ENCODE measurements at places on chromosomes 11 and 22.

- no peak for DNase-seq
Measured at GRCh38 chr11:34341931-34342533, 15.8 kb downstream of the ABTB2 start.

GRCh38 chr11:120302001-120302805 lies 22.9 kb upstream of the TLCD5 start:
- DNase-seq = no peak

DNA sequence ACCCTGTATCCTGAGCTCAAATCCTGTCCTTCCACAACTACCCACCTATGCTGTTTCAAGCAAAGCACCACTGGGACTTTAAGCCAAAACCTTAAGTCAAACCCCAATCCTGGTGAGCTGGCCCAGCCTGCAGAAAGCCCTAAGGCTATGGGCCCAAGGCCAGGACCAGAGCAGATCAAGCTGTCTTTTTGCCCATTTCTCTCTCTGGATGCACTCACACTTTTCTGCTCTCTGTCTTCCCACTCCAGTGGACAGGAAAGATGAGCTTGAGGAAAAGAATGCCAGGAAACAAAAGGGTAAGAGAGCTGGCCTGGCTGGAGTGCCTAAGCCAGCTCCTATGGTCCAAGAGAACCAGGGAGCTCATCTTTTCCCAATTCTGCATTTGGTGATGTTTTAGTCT lies 284.3 kb upstream of the ISX start:
- DNase-seq = no peak

DNA sequence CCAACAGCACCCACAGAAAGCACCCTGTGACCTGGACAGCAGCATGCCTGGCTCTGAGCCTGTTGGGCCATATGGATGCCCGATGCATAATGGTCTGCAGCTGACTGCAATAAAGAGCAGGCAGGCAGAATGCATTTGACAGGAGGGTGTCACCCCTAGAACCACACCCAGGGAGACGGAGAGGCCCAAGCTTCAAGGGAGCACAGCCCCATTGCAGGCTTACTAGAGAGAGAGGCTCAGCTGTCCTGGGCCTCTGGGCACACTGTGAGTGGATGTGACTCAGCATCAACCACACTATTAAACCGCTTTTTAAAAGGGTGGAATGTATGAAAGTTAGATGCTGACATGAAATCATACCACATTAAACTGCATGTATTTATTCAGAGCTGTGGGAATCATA lies 365.3 kb downstream of the CTTN start:
- DNase-seq = no peak

- DNase-seq = no peak
Measured at GRCh38 chr11:70076461-70076931, 1.6 kb upstream of the ANO1 start.

DNA sequence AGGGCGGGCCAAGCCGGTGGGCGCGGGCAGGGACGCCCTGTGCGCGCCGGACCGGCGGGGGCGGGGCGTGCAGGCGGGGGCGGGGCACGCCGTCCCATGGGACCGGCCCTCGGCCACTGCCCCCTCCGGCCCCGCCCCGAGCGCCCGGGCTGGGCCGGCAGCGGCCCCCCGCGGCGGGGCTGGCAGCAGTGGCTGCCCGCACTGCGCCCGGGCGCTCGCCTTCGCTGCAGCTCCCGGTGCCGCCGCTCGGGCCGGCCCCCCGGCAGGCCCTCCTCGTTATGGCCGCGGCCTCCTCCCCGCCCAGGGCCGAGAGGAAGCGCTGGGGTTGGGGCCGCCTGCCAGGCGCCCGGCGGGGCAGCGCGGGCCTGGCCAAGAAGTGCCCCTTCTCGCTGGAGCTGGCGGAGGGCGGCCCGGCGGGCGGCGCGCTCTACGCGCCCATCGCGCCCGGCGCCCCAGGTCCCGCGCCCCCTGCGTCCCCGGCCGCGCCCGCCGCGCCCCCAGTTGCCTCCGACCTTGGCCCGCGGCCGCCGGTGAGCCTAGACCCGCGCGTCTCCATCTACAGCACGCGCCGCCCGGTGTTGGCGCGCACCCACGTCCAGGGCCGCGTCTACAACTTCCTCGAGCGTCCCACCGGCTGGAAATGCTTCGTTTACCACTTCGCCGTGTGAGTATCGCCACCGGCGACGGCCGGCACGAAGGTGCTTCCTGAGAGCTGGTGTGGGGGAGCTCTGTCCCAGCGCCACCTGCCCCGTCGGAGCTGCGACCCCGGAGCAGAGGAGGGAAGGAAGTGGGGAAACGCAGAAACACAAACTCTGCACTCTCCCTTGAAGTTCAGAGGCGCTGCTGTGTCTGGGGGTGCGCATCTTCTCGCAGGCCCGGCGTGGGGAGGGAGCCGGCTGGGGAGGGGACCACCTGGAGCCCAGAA lies at the start of gene KCNQ1:
Gene KCNQ1, plus strand, starts transcription at position 188 of the 925 bp plus-strand sequence. Its CDS starts 91 bp downstream, at position 279.
- no peak for DNase-seq

GRCh38 chr22:26409719-26410335 lies 19.2 kb upstream of the ASPHD2 start:
- DNase-seq = no peak

GRCh38 chr11:13947379-13947778 lies 15.1 kb upstream of the SPON1 start:
- no peak for DNase-seq

DNA sequence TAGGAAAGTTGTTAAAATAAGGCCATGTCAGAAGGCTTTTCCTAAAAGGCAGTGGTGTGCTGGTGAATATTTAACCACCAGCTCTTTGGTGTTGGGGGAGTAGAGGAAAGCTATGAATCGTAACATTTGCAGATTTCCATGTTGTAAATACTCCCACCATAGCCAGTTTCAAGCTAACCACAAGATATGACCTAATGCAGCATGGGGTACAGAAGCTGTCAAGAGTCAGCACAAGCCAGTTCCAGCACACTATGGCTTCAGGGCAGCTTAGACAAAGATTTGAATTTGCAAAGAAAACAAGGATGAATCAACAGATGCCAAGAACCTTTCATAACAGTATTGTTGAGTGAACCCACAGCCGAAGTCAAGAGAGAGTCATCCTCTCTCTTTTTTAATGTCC lies 40.0 kb downstream of the COMMD9 start:
- DNase-seq = no peak

GRCh38 chr22:35349368-35349703 lies 31.6 kb upstream of the HMOX1 start:
- peak; percentile 55 for DNase-seq

GRCh38 chr22:40628354-40629042 lies 8.0 kb downstream of the MRTFA start:
- no peak for DNase-seq

DNA sequence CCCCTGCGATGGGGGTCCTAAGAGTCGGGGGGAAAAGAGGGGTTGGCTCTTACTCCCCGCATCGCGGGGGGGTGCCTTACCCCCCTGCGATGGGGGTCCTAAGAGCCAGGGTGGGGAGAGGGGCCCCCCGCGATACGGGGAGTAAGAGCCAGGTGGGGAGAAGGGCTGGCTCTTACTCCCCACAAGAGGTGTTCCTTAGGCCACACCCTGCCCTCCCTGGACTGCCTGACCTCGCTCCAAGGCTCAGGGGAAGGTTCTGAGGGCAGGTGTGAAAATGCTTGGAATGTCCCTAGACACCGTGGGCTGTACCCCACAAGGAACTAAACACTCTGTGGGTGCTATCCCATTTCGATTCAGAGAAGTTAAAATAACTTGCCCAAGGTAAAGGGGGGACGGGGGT lies 7.8 kb downstream of the UNC93B1 start:
- DNase-seq = no peak

GRCh38 chr11:34327804-34328631 lies 29.8 kb downstream of the ABTB2 start:
- DNase-seq = no peak

GRCh38 chr11:45931739-45932138 lies 9.3 kb downstream of the LARGE2 start:
- no peak for DNase-seq

GRCh38 chr11:105609341-105609781 lies 512 bp upstream of the GRIA4 start:
- peak; percentile 48 for DNase-seq

GRCh38 chr11:13608656-13609055 lies 59.8 kb upstream of the FAR1 start:
- no peak for DNase-seq

DNA sequence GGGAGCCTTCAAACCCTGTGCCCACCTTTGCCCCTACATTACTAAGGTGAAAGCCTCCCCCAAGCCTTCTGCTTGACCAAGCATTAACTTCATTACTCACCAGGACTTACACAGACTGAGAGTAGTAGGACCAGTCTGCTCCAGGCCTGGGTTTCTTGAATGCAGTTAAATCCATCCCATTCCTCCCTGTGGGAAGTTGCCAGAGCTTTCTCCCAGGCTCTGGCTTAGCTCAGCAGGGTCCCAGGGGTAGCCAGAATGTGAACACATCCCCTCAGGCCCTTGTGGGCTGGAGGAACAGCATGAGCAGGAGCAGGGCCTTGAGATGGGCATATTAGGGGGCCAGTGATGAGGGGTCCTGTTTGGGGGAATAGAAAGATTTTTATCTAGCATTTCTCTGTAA lies 59.9 kb downstream of the RRM1 start:
- no peak for DNase-seq

DNA sequence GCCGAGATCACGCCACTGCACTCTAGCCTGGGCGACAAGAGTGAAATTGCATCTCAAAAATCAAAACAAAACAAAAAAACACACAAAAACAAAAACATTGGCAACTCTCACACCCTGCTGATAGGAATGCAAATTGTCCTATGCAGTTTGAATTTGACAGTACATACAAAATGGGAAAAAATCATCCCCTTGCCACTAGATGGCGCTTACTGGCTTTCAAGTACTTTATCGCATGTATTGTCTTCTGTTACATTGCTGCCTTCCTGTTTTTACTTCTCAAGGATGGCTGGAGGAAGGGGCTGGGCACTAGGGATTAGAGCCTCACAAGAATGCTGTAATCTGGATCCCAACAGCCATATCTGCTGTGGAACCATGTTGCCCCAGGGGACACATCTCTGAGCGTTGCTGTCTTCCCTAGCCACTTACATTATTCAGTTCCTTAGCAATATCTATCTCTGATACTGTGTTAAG lies 59.4 kb upstream of the A4GALT start:
- DNase-seq = peak; percentile 85

DNA sequence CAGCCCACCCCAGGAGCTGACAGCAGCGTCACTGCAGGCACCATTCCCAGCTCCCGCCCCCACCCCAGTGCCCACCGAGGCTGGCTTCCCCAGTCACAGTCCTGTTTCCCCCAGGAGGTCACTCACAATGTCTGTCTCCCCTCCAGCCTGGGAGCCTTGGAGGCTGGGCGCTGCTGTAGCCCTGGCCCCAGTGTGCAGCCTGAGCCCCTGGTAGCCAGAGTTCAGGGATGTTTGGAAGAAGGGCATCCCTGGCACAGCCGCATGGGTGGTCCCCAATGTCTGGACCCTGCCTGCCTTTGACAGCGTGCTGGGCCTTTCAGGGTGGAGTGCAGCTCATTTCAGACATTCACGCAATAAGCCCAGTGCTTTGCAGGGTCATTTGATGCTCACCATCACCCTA lies 4.3 kb downstream of the CAPN5 start:
- no peak for DNase-seq

DNA sequence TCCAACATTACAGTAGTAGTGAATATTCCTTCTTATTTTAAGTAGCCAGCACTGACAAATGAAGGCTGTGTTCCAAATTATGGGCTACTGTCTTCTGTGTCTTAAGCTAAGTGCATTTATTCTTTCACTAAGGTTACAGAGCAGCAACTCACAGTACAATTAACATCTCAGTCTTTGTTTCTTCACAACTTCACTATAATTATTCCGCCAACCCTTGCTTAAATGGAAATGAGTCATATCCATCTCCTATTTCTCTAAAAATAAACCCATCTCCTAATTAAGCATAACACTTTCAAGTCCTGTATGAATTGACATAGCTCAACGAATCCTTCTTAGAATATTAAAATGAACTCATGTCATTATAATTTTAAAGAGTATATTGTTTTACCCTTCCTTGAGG lies 6.7 kb downstream of the ETS1 start:
- no peak for DNase-seq

DNA sequence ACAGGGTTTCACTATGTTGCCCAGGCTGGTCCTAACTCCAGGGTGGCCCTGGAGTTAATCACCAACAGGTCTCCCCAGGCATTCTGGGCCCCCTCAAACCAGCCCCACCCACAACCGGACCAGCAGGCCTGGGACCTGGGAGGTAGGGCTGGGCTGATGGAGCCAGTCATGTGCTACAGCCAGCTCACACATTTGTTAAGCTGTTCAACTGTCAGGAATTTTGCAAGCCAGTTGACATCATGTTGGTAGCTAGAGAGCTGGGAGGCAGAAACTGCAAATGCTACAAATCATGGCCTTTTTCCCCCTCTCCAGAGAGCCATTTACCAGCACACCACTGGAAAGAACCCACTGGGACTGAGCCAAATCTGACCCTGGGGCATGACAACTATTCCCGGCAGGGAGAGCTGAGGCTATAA lies 6.8 kb downstream of the ARHGAP1 start:
- DNase-seq = no peak

GRCh38 chr11:26719289-26719973 lies 2.4 kb downstream of the SLC5A12 start:
- DNase-seq = no peak

- DNase-seq = no peak
Measured at GRCh38 chr11:128725630-128726319, 31.9 kb downstream of the FLI1 start.

- no peak for DNase-seq
Measured at GRCh38 chr22:20604776-20605221, 97.4 kb downstream of the MED15 start.

GRCh38 chr11:58527429-58527828 lies 19.5 kb upstream of the OR5B21 start:
- DNase-seq = no peak

- DNase-seq = no peak
Measured at GRCh38 chr11:75431533-75432525, 1.2 kb downstream of the KLHL35 start.

DNA sequence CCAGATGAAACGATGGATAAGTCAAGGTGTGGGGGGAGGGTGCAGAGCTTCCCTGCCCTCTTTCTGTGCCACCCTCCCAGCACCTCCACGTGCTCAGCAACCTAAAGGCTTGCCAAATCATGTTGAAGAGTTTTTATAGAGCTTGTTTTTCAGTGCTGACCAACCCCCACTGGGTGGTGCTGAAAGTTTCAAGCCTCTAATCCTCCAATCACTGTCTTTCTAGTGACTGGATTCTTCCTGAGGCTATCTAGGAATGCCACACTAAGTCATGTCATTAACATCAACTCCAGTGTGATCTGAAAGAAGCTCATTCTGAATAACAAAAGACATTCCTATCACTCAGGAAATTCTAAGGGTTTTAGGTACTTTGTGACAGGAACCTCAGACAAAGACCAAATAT lies 382.6 kb downstream of the DYNC2H1 start:
- DNase-seq = no peak

All from SHP77 (cell line).